ENCODE measurements at places on chromosomes 11 and 22.

DNA sequence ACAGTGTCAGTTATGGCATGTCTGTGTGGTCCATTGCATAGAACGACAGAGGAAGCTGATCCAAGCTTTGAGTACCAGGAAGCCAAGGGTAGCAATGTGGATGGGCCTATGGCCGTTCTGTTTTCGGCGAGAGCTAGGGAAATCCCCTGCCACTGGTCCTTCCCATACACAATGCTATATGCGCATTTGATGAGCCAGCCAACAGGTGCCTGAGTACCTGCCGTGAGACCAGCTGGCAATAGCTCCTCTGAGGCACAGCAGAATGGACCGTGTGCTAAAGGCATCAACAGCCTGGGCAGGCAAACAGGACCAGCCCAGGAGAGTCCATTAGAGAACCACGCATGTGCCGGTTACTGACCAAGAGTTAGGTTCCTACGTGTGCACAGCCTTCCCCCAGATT, 753.0 kb downstream of the NTM start:
- H3K36me3 ChIP-seq, result no peaks in the 10 kb centered on the region
- no peak overlapping the region for H3K4me3 ChIP-seq
- H3K27ac ChIP-seq, result no peak overlapping the region

- H3K27me3 ChIP-seq, result peaks cover 26% of the 10 kb centered on the region
- H3K36me3 ChIP-seq, result no peaks in the 10 kb centered on the region
- H3K4me3 ChIP-seq, result no peak overlapping the region
- no peak overlapping the region for H3K27ac ChIP-seq
- no peak for DNase-seq
- no peaks in the 10 kb centered on the region for H3K4me1 ChIP-seq
Observed at GRCh38 chr11:32178692-32179091, 87.8 kb downstream of the RCN1 start.

- H3K4me3 ChIP-seq, result no peak overlapping the region
- DNase-seq, result no peak
- no peaks in the 10 kb centered on the region for H3K4me1 ChIP-seq
- no peaks in the 10 kb centered on the region for H3K36me3 ChIP-seq
- peaks cover 11% of the 10 kb centered on the region for H3K27me3 ChIP-seq
- H3K27ac ChIP-seq, result no peak overlapping the region
Observed at GRCh38 chr11:120667281-120667680, 155.7 kb downstream of the GRIK4 start.

DNA sequence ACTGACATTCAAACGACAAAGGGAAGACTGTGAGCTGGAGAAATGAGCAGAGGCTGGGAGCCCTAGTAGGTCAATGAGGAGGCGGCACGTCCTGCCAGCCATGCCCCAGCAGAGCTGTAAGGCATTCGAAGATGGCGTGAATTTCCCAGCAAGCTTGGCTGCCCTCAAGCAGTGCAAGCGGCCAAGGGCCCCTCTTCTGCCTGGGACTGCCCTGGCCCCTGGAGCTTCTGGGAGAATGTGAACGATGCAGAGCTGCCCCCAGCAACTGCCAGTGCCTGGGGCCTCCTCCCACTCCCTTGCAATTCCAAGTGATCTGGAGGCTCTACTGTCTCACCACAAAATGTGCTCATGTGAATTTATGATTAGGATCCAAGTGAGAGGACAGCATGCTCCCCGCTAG, 4.3 kb downstream of the PPM1F start:
- no peak for DNase-seq
- H3K36me3 ChIP-seq, result peaks cover 24% of the 10 kb centered on the region
- no peak overlapping the region for H3K27ac ChIP-seq
- no peaks in the 10 kb centered on the region for H3K27me3 ChIP-seq
- H3K4me3 ChIP-seq, result no peak overlapping the region
- H3K4me1 ChIP-seq, result peaks cover 13% of the 10 kb centered on the region

DNA sequence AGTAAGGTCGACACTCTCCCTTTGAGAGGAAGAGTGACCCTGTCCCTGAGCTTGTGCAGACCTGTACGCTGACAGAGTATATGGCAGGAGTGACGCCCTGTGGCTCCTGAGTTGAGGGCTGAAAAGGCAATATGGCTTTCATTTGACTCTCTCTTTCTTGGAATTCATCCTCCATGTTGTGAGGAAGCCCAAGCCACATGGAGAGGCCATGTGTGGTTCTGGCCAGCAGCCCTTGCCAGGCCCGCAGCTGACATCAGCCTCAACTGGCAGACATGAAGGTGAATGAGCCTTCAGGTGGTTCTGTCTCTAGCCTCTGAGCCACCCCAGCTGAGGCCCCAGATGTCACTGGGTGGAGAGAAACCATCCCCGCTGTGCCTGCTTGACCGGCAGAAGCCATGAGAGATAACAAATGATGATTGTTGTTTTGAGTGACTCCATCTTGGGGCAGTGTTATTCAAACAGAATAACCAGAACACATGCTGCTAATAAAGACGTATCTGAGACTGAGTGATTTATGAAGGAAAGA, 31.9 kb downstream of the SMIM38 start:
- no peaks in the 10 kb centered on the region for H3K4me1 ChIP-seq
- no peak for DNase-seq
- no peaks in the 10 kb centered on the region for H3K36me3 ChIP-seq
- H3K27me3 ChIP-seq, result no peaks in the 10 kb centered on the region

GRCh38 chr11:36738292-36738861, 140.3 kb upstream of the RAG2 start:
- H3K4me1 ChIP-seq, result peaks cover 23% of the 10 kb centered on the region
- no peak for DNase-seq
- no peak overlapping the region for H3K4me3 ChIP-seq

- H3K36me3 ChIP-seq, result no peaks in the 10 kb centered on the region
- DNase-seq, result no peak
- H3K27me3 ChIP-seq, result no peaks in the 10 kb centered on the region
- no peak overlapping the region for H3K27ac ChIP-seq
- peaks cover 26% of the 10 kb centered on the region for H3K4me1 ChIP-seq
Observed at GRCh38 chr11:128678024-128678423, 15.8 kb upstream of the FLI1 start.

DNA sequence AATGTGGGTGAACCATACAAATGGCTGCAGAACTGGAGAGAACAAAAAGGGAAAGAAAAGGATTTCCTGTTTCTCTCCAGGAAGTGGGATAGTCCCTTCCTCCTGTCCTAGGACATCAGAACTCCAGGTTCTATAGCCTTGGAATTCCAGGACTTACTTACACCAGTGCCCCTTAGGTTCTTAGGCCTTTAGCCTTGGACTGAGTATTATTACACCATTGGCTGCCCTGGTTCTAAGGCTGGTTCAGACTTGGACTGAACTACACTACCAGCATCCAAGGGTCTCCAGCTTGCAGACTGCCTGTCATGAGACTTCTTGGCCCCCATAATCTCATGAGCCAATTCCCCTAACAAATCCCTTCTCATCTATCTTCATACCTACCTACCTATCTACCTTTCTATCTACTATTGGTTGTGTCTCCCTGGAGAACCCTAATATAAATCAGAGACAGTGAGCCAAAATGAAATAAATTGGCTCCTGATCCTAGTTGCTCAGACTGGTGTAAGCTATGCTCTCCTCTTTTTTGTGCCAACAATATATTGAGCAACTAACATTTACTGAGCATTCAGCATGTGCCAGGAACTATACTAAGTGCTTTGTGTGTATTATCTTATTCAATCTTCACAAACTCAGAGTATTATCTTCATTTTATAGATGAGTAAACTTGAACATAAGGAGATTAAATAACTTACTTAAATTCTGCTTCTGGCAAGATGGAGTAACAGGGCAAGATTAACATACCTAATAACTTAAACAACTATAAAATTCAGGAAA, 303.7 kb downstream of the TTC28 start:
- H3K27me3 ChIP-seq, result no peaks in the 10 kb centered on the region
- H3K36me3 ChIP-seq, result no peaks in the 10 kb centered on the region
- H3K27ac ChIP-seq, result no peak overlapping the region
- no peak for DNase-seq
- no peak overlapping the region for H3K4me3 ChIP-seq

DNA sequence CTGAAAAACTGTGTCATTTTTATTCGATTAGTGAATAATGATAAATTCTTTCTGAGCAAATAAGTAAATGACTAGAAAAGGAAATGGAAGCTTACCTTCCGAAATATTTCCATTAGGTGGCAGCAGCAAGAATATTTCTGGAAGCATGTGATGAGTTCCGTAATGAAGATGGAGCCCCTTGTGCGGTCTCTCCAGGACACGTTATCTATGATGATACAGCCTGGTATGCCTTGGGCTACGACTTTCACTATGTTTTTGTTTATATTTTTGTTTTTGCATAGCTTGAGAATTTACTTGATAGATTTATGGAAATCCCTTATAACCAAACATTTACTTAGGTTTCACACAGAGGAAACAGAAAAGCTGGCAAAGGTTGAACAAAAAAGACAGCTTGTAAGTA, 25.7 kb downstream of the CASP5 start:
- no peaks in the 10 kb centered on the region for H3K4me1 ChIP-seq

DNA sequence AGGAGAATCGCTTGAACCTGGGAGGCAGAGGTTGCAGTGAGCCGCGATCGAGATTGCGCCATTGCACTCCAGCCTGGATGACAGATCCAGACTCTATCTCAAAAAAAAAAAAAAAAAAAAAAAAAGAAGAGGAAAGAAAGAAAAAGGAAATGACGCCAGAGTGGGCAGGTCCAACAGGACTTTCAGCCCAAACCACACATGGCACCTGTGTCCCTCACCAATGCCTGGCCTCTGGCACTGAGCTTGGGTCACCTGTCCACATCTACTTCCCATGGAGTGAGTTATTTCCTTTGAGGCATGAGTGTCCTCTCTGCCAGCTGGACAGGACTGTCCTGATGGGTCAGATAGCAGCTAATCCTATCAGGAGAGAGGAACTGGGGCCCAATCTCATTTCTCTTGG, 15.2 kb upstream of the GCAT start:
- no peak for DNase-seq
- H3K4me1 ChIP-seq, result no peaks in the 10 kb centered on the region
- H3K4me3 ChIP-seq, result no peak overlapping the region

DNA sequence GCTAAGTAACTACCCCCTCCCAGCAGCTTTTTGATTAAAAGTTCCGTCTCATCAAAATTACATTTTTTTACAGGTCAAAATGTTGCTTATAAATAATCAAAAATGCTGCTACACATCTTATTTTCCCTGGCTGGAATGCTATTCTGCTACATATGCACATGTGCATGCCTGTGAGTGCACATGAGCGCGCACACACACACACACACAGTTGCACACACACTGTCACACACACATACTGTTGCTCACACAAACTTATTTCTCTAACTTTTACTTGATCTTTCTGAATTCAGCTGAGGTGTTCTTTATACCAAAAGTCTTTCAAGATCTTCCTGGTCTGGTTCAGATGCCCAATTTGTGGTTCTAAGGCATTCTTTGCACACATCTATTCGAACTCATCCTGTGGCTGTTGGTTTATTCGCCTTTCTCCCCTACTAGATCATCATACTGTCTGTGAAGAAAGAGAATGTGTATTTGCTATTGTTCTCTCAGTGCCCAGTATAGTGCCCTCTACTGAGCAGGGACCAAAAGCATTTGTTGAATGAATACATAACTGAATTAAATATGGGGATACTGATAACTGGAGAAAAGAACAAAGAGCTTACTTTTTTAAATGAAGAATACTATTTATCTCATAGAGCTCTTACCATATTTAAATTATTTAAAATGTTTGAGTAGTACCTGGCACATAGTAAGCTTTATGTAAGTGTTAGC, 68.1 kb upstream of the CCDC179 start:
- no peaks in the 10 kb centered on the region for H3K36me3 ChIP-seq
- no peaks in the 10 kb centered on the region for H3K27me3 ChIP-seq
- DNase-seq, result no peak
- H3K4me3 ChIP-seq, result no peak overlapping the region

GRCh38 chr11:63736864-63737263, 31.7 kb downstream of the ZFTA start:
- no peaks in the 10 kb centered on the region for H3K27me3 ChIP-seq
- H3K4me3 ChIP-seq, result no peak overlapping the region
- H3K4me1 ChIP-seq, result peaks cover 4% of the 10 kb centered on the region

- H3K36me3 ChIP-seq, result peaks cover 35% of the 10 kb centered on the region
- no peak for DNase-seq
- peaks cover 54% of the 10 kb centered on the region for H3K4me1 ChIP-seq
- no peak overlapping the region for H3K4me3 ChIP-seq
- peak overlapping the region; percentile 62 for H3K27ac ChIP-seq
Observed at GRCh38 chr11:65430406-65431217, 8.0 kb downstream of the NEAT1 start.

DNA sequence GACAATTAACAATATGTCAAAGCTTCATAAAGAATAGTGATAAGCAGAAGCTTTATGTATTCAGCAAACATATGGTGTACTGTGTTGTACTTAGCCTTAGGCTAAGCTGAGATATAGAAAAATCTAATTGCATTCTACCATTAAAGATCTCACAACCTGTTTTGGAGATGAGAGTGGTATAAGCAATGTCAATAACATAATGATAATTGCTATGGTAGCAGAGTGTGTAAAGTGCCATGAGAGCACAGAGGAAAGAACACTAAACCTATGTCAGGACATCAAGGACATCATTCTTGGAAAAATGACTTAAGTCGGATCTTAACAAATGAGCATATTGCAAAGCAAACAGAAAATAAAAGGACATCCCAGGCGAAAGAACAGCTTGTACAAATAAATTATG, 28.6 kb upstream of the ANGPTL5 start:
- H3K27ac ChIP-seq, result no peak overlapping the region
- no peak overlapping the region for H3K4me3 ChIP-seq
- no peaks in the 10 kb centered on the region for H3K36me3 ChIP-seq
- H3K4me1 ChIP-seq, result no peaks in the 10 kb centered on the region
- no peak for DNase-seq

DNA sequence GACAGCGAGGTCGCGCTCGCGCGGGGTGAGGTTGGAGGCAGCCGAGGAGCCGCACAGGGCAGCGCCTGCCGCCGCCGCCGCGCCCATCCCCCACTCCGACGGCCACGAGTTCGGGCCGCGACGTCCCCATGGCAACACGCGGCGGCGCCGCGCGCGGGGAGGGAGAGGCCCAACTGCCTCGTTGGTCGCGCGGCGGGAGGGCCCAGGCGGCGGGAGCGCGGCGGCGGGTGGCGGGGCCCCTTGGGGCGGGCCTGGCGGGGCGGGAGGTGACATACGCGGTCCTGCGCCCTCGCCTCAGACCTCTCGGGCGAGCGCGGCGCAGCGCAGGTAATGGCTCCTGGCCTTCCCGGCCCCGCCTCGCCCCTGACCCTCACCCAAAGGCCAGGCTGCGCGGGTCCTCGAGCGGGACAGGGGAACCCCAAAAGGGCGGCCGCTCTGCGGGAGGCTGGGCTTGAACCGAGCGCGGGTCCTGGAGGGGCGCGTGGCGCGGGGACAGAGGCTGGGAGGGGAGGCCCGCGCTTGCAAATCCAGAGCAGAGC, at the start of gene DEUP1:
Gene DEUP1 (plus strand): TSS at position 297 of the 539 bp plus-strand sequence. CDS start 1,518 bp downstream, outside the sequence.
- no peak for DNase-seq
- no peaks in the 10 kb centered on the region for H3K4me1 ChIP-seq
- no peak within 1 kb of the TSS for H3K27ac ChIP-seq
- no peak within 1 kb of the TSS for H3K4me3 ChIP-seq

GRCh38 chr22:37057226-37057625, 5.7 kb downstream of the KCTD17 start:
- no peak overlapping the region for H3K27ac ChIP-seq
- H3K4me3 ChIP-seq, result no peak overlapping the region
- no peaks in the 10 kb centered on the region for H3K27me3 ChIP-seq
- H3K4me1 ChIP-seq, result peaks cover 17% of the 10 kb centered on the region

Measured in DND-41 (cell line).